ENCODE measurements at places on chromosomes 6 and 20. TPM values are rescaled to one million over a fixed set of nuclear protein-coding genes. Genes with fewer than 3 reads are reported as not detected.

- no peak for DNase-seq
Observed at GRCh38 chr6:66926060-66926459, 1219.0 kb upstream of the EYS start.

- no peak for DNase-seq
Observed at GRCh38 chr6:43246301-43247113, 3.2 kb downstream of the TTBK1 start.

GRCh38 chr6:111793711-111794111 is 79.5 kb downstream of the FYN start:
- DNase-seq, result no peak

The SPEF1 gene
- polyA plus RNA-seq, result 1.9 TPM

DNA sequence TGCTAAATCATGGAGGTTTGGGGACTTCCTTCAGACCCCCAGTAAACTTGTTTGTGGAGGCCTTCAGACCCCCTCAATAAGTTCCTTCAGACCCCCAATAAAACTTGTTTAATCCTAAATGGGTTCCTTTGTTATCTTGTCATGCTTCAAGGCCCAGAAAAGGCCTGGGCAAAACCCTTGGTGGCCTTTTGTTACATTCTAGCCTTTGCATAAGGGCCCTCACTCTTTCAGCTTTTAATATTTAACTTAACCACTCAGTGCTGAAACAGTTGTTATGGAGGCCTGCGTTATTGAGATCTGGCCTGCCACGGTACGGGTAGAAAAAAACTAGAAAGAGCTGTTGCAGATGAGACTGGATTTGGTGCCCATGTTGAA is 4.3 kb upstream of the DYNLRB1 start:
- DNase-seq, result peak; percentile 15

GRCh38 chr6:128278836-128279235 is 241.6 kb downstream of the PTPRK start:
- no peak for DNase-seq

The PRND gene
- 22.3 TPM for polyA plus RNA-seq

The ZKSCAN3 gene
- 13.3 TPM for polyA plus RNA-seq

The SULF2 gene
- 15.8 TPM for polyA plus RNA-seq

DNA sequence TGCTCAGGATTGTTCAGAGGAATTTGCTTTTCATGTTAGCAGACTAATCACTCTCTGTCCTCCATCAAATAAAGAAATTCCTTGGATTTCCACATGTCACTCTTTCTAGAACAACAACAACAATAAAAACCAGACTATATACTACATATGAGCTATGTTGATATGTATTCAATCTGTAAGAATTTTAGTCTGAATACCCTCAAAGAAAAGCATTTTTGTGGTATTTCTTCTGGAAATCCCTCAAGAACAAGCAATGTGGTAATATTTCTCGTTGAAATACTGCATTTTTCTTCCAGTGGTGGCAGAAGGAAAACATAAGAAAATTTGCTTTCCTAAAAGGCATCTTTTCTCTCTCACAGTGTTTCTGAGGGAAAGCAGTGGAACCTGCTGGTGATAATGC is 312.6 kb upstream of the RSPO3 start:
- no peak for DNase-seq

DNA sequence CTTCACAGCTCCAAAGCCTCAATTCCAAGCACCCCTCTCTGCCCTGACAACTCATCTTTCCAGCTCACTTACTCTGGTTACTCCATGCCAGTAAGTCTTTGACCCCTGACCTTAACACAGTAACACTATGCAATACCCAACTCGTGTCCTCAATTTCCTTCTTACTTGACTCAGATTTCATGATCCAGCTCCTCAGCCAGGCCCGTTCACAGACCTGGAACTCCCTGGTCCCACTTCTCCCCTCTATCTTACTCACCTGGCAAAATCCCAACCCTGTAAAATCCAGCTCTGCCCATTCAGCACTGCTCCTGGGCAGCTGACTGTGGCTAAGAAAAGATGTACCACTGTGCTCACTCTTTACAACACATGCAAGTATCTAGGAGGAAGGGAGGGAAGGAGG is 7.9 kb downstream of the GNL1 start:
- no peak for DNase-seq

The YTHDF1 gene
- 34.3 TPM for polyA plus RNA-seq

DNA sequence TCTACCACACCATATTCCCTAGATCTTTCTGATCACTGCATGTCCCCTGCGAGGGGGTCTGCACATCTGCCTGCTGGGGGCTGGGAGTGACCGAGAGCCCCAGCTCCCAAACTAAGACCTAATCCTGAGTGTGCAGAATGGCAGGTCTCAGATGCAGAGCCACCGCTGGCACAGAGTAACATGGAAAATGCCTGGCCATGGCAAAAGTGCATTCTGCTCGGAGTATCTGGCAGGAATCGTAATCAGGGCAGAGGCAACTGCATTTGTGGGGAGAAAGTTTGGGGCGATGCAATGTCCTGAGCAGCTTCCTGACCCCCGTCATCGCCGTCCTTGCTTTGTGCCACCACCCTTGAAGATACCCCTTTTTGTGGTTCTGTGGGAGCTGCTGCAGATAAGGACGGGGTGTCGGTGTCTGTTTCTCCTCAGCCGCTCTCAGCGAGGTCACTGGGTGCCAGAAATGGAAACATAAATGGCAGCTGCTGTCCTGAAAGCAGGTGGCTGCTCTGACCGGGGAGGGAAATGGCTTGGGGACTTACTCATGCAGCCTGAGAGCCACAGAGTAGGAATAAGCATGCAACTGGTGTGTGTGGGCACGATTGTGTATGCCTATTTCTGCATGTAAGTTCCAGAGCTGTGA is 157.9 kb downstream of the LY86 start:
- DNase-seq, result no peak

DNA sequence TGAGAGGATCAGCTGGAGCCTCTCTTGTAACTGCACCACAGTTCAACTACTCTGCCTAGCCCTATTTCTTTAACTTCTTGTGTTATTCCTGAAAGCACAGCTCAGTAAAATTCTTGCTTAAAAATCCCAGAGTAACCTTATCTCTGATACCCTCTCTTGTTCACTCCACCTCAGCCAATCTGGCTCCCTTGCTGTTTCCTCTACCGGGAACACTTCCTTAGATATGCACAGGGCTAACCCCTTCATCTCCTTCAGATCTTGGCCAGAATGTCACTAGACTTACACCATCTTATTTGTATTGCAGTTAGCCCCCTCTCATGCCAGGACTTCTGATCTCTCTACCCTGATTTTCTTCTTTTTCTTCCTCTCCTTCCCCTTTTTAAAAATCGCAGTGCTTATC is 2.6 kb upstream of the ZKSCAN3 start:
- DNase-seq, result no peak

GRCh38 chr6:117205876-117206275 is 59.5 kb upstream of the VGLL2 start:
- no peak for DNase-seq

GRCh38 chr6:44925100-44925739 is 402.9 kb upstream of the RUNX2 start:
- DNase-seq, result peak; percentile 26

The PACRG gene
- 2.5 TPM for polyA plus RNA-seq

DNA sequence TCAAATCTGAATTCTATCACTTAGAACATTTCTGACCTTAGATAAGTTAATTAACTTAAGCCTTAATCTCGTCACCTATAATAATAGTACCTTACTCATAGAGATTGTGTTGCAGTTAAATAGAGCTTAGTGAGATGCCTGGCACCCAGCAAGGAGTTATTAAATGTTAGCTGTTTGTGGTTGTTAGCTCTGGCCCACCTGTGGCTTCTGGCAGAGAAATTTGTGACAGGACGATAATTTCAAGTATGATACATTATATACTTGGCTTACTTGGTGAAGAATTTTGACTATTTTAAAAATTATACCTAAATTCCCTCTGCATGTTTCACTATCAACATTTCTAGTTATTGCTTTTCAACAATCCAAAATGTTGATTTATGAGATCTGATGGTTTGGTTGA is 102.9 kb upstream of the CEP162 start:
- DNase-seq, result no peak

The CAPN11 gene
- 0.24 TPM for polyA plus RNA-seq

GRCh38 chr6:160859822-160860221 is 131.7 kb upstream of the MAP3K4 start:
- no peak for DNase-seq

The ELOVL5 gene
- polyA plus RNA-seq, result 62.3 TPM

GRCh38 chr6:6724539-6725467 is 136.3 kb downstream of the LY86 start:
- peak; percentile 88 for DNase-seq

DNA sequence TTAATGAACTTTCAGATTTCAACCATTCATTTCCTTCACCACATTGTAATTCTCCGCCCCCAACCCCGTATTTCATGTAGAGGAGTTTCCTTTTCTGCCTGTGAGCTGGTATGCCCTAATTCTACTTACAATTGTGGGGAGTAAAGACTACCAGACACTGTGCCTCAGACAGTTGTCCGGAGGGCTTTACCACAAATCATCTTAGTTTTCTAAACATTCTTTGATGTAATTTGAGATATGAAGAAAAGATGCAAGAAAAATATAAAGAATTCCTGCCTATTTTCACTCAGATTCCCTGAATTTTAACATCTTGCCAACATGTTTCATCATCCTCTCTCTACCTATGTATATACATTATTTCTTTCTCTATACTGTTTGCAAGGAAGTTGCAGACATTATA is 28.3 kb upstream of the LOC128125822 start:
- no peak for DNase-seq

DNA sequence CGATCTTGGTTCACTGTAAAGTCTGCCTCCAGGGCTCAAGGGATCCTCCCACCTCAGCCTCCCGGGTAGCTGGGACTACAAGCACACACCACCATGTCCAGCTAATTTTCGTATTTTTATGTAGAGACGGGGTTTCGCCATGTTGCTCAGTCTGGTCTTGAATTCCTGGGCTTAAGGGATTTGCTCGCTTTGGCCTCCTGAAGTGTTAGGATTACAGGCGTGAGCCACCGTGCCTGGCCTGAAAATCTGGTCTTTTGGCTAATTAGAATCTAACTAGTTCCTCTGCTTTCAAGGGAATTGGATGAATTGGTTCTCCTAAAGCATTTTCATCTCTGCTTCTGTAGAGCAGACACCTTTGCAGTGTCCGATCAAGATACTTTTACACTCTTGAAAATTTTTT is 51.3 kb downstream of the NCOA3 start:
- no peak for DNase-seq

The RSPO3 gene
- polyA plus RNA-seq, result 5.2 TPM

- DNase-seq, result no peak
Observed at GRCh38 chr6:33994472-33995308, 151.2 kb downstream of the GRM4 start.

The TBCC gene
- polyA plus RNA-seq, result 16.0 TPM

DNA sequence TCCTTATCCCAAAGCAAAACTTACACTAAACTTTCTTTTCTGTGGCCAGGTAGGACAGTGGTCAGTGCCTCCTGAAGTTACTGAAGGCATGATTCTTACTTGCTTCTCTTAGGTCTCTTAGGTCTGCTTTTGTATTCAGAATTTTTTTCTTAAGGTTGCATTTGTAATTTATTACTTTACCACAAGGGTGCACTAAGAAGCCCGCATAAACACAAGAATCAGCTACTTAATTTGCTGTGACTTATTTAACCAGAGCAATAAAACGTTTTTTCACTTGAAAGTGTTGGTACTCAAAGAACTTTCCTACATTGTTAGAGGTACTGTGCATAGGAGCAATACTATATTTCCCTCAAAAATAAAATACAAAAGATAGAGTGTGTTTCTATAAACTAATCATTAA is 75.4 kb upstream of the LAMA2 start:
- no peak for DNase-seq

GRCh38 chr20:3820901-3821727 is 767 bp downstream of the AP5S1 start:
- no peak for DNase-seq

GRCh38 chr6:154650351-154650750 is 82.9 kb upstream of the SCAF8 start:
- DNase-seq, result no peak

The CALHM5 gene
- polyA plus RNA-seq, result 4.8 TPM

DNA sequence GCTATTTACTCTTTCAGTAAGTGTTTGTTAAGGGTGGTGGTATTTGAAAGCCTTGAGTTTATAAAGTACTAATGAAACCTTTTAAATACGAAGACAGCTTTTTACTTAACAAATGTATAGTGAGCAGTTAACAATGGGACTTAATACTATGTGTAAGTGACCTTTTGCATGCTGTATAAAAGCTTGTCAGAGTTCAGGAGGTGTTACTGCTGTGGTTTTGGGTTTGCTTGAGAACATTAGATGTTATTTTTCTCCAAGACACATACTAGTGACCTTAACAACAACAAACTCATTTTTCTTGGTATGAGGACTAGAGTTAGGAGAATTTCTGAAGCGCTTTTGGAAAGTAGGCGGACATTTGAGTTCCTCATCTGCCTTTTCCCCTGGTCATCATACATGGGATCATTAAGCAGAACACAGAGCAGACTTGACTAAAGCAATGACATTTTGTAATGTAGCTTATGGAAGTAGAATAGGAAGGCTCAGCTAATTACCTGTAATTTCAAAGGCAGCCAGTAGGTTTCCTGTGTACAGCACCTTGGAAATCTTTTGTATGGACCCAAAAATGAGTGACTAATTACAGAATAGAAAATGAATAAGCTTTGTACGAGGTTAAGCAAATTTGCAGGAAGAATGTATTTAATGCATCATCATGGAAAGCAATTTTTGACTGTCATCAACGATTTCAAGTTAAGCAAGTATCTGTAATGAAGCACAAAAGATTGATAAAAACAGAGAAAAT is 14.1 kb downstream of the CDYL start:
- DNase-seq, result no peak

- DNase-seq, result no peak
Observed at GRCh38 chr6:75147512-75147911, 58.3 kb downstream of the COL12A1 start.

DNA sequence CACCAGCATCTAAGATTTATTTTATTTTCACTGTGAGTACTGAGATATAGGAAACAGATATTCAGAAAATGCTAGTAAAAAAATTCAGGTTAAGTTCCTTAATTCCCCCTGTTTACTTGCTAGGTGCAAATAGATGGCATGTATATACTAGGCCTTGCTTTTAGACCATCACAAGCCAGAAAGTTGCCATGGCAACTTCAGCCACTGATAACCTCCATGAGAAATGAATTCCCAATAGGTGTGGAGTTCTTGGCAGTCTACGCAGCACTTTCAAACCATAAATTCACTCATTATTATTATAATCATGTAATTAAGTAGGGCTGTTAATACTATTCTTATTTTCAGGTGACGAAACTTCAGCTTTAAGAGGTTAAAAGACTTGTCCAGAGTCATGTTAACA is 251.6 kb upstream of the TFAP2D start:
- no peak for DNase-seq

- DNase-seq, result no peak
Observed at GRCh38 chr6:117303323-117303722, 38.0 kb downstream of the VGLL2 start.

The APOM gene
- 7.2 TPM for polyA plus RNA-seq

DNA sequence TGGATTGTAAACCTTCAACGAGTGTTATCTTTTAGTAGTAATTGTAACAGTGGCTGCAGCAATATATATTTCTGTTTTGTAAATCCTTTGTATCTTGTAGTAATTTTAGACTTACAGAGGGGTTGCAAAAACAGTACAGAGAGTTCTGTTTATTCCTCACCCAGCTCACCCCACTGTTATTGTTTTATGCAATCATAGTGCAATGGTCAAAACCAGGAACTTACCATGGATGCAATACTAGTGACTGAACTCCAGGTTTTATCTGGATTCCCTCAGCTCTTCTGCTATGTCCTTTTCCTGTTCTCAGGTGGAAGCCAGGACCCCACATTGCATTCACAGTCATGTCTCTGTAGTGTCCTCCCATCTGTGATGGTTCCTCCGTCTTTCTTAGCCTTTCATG is 42.5 kb upstream of the NKX2-2 start:
- no peak for DNase-seq

The KDM1B gene
- 20.4 TPM for polyA plus RNA-seq

- DNase-seq, result no peak
Observed at GRCh38 chr20:42294976-42295375, 676.8 kb upstream of the CHD6 start.
